ENCODE measurements at places on chromosomes 3 and 15.

DNA sequence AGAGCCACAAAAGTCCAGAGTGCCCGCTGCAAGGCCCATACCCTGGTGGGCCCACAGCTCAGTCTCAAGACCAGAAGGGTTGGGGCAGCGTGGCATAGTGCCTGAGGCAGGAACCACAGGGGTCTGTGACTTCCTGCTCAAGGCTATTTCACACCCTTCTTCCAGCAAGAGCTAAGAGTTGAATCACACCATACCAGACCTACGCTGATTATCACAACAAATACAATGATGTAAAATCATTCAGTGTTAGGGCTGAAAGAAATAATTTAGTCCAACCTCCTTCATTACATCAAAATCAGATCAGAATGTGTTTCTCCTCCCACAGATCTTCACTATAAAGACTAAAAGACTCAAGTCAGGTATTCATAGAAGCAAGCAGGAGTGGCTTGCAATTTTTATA lies 27.8 kb upstream of the ST8SIA2 start:
- DNase-seq = no peak

DNA sequence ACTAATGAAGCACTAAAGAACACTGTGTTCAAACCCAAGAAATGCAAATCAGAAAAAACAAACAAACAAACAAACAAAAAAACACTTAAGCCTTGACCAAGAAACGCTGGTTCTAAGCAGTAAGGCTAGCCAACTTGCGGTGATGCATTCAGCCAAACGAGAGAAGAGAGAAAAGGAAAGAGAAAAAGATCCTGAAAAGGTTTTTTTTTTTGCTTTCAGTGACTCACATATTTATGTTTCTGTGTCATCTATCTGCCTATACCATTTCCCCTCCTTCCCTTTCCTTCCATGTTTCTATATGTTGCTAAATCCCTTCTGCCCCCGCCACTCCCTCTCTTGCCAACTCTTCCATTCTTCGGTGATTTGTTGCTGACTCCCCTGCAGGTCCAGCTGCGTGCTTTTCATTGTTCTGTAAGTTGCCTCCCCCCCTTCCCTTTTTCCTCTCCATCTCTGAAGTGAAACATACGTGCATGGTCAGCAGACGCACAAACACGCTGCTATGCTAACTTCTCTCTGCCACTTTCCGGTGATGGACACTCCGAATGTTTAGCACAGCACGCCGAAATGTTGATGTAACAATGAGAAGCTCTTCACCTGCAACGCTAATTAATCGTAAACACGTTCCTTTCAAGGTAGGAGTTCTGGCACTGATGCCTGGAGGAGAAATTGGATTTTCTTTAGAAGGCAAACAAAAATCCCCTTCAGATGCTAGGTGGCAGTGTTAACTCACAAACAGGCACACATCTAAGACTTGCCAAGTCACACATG lies 154.4 kb downstream of the TUSC7 start:
- DNase-seq = peak; percentile 20

DNA sequence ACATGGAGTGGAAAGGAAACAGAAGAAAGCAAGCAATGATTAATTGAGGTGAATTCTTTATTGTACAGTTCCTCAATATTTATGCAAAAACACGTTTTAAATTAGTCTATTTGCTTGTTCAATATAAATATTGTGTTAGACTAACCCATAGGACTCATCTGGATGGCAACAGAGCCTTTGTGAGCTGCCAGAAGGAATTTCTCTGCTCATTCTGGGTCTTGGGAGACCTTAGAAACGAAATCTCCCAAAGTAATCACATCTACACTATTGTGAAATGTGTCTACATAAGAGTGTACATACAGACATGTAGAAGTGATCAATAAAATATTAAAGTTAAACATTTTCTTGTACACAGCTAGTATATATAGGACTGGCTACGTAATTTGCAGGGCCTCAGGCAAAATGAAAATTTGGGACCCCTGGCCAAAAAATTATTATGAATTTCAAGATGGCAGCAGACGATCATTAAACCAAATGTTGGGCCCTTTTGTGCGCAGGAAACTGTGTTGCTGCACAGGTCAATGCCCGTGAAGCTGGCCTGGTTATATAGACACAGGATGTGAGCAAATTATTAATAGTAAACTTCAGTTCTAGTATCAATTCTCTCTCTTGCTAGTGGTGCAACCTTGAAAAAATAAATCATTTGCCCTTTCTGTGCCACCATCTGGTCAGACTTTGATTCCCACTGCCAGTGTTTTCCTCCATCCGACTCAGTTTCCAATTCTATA lies 83.3 kb downstream of the MINAR1 start:
- DNase-seq = no peak

DNA sequence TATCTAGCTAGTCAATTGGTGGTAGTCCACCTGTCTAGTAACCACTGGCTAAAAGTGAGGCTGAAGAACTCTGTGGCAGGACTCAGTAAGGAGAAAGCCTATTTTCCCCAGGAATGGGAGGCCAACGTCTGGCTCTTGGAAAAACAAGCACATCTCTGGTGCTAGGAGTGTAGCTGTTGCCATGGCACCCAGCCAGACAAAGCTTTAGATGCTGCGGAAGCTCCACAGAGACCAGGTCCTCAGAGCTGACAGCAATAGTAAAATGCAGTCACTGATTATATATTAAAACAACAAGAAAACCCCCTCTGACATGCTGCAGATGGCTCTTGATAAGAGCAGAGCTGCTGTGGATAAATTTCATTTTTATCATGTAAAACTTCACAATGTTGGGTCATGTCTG lies 124.9 kb upstream of the STRIT1 start:
- peak; percentile 6 for DNase-seq

- no peak for DNase-seq
Measured at GRCh38 chr3:79167651-79168416, 600.0 kb downstream of the ROBO1 start.

DNA sequence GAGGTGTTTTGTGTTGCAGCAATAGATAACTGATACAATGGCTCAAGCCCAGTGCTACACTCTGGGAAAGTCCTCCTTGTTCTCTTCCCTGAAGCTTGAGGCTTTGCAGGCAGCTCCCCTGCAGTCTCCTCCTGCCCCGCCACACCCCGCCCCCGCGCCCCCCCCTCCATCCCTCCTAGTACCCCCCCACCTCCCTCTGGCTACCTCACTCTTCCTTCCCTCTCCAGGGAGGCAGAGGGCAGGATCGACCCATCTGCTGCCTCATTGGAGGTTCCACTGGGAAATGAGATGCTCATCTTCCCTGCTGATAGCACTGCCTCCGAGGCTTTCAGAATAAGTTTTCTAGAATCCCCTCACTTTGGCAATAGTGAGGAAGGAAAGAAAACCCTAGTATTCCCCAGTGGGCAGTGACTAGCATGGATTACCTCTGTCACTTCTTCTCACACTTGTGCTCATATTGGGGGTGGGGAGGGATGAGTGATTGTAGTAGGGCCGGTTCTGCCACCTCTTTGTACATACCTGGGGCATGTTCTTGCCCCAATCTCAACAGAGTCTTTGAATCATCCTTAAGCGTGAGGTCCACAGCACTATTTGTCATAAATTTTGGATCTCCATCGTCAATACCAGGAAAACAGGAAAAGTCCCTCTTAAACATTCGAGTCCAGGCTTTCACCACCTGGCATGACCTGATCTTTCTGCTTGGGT lies 16.3 kb upstream of the RAB7A start:
- no peak for DNase-seq

DNA sequence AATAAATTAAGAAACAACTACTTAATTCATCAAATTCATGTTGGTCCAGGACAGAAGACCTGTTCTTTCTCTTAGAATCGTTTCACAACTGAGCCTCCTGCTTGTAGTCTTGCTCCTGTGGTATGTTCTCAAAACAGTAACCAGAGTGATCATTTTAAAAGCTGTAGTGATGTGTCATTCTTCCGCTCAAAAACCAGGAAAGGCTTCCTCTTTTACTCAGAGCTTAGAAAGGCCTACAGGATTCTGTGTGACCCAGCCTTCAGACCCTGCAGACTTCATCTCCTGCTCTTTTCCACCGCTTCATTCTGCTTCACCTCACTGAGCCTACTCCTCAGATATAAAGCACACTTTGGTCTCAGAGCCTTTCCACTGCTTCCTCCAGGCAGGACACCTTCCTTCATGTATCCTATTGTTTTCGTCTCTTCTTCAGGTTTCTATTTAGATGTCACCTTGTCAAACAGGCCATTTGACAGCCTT lies 22.7 kb downstream of the ST6GAL1 start:
- no peak for DNase-seq

GRCh38 chr15:38589502-38589901 lies 24.9 kb upstream of the RASGRP1 start:
- DNase-seq = no peak

GRCh38 chr15:87767516-87767915 lies 489.0 kb downstream of the NTRK3 start:
- DNase-seq = no peak

DNA sequence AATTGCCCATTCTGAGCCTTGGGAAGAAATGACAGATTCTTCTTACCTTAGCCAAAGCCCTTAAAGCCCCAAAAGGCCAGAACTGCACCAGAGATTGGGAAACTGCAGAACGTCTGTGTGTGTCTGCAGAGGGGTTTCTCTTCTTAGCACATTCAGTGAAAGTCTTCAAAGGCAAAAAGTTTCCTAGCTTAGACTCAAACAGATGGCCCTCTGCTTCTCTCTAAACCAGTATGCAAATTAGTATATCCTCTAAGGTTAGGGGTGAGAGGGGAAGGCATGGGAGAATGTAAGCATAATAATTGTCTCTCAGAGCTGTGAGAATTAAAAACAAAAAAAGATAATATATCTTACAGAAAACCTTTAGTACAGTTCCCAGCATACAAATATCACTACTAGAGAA lies 334.0 kb upstream of the MCTP2 start:
- no peak for DNase-seq

DNA sequence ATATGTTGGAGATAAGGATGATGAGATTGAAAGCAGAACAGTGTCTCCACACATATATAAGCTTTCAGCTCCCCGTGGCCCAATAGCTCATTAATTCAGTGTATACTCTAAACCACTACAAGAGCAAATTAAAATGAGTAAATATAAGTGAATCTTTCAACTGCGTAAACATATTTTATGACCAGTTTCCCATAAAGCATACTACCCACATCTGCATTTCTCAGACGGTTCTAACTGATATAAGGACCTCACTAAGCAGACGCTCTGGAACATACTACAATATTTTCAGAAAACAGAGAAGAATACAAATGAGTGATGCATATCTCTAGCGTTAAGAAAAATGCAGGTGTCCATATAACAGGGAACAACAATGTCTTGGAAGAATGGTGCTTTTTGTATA lies 73.2 kb downstream of the INO80 start:
- DNase-seq = no peak

GRCh38 chr3:23761440-23761896 lies 44.3 kb upstream of the UBE2E1 start:
- no peak for DNase-seq

DNA sequence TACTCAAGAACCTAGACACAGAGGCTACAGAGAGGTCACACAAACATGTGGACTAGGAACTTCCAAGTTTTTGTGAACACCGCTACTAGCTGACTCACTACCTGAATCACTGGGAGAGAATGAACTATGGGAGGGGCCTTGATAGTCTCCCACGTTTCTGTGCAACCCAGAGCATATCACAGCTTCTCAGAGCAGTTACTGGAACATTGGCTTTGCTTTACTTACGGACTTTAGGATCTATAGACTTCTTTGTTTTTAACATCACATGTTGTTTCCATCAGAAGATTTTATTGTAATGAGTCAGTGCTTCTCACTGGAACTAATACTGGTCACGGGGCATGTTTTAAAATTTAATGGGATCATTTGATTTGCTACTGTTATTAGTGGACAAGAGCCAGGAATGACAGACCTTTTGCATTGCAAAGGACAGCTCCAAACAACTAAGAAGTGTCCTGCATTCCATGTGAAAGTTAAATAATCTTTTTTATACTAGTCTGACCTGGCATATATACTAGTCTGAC lies 35.6 kb downstream of the RTP4 start:
- DNase-seq = no peak

GRCh38 chr3:72791161-72791560 lies 57.1 kb downstream of the SHQ1 start:
- no peak for DNase-seq

DNA sequence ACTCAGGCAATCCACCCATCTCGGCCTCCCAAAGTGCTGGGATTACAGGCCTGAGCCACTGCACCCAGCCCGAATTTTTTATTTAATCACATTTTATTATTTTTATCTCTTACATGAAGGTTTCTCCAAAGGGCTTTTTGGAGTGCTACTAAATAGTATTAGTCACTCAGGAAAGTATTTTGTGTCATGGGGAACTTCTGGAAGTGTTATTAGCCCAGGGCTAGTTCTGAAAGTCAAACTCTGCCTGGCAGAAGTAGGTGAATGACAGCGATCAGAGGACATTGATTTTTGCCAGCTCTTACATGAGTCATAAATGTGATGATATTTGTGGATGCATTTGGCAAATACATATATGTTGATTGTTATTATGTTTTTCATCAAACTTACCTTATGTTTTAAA lies 48.7 kb downstream of the ZPLD1 start:
- DNase-seq = no peak

GRCh38 chr3:18771931-18772330 lies 346.8 kb upstream of the SATB1 start:
- DNase-seq = no peak

GRCh38 chr3:115698851-115699591 lies 75.7 kb downstream of the GAP43 start:
- DNase-seq = peak; percentile 48

- DNase-seq = no peak
Measured at GRCh38 chr15:51966192-51966591, 5.4 kb downstream of the LEO1 start.

- DNase-seq = no peak
Measured at GRCh38 chr15:90881978-90882721, 2.2 kb upstream of the FES start.

DNA sequence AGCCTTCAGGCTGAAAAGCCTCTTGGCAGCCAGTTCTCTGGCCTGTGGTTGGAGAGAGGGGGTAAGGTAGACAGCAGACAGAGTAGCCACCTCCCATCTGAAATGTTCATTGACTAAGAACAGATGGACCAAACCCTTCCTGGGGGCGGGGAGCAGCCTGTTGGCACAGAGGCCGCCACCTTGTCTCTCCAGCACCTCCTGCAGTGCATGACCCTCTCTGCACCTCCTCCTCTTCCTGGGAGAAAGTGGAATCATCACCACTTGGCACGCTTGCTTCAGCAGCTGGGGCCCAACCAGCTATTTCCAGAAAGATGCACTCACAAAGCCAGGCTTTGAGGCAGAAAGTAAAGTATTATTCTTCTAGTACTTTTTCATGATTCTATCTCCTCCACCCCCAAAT lies 313.4 kb upstream of the CHRM5 start:
- DNase-seq = no peak

- no peak for DNase-seq
Measured at GRCh38 chr3:112633191-112633590, 7.8 kb downstream of the CCDC80 start.

- no peak for DNase-seq
Measured at GRCh38 chr3:38662544-38662943, 13.1 kb upstream of the SCN5A start.

DNA sequence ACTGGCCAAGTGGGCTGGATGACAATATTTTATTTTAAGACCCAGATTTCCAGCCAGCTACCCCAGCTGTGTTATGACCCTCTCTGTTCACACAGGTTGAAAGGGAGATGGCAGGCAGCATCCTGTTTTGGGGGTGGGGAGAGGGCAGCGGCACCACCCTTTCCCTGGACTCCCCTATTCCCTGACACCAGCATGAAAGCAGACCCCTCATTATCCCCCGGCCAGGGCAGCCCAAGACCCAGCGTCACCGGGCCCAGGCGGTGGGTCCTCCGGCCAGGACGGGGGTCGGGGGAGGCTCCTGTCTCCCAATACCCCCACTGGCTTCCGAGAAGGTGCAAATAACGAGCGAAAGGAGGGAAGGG lies 127.6 kb upstream of the MEF2A start:
- DNase-seq = no peak

Data from NCI-H1092 (cell line).